ENCODE measurements at places on chromosomes 16 and 17.

GRCh38 chr17:61260071-61260797 is 139.4 kb upstream of the TBX2 start:
- DNase-seq: peak; percentile 57

- no peak for DNase-seq
Measured at GRCh38 chr16:717450-718245, 2.7 kb downstream of the METRN start.

GRCh38 chr17:49582789-49583188 is 7.1 kb downstream of the NXPH3 start:
- DNase-seq: no peak

- DNase-seq: peak; percentile 97
Measured at GRCh38 chr16:71484006-71484893, 4.9 kb downstream of the ZNF19 start.

- no peak for DNase-seq
Measured at GRCh38 chr17:1718362-1719165, 5.9 kb upstream of the WDR81 start.

GRCh38 chr16:84022644-84023043 is 20.0 kb downstream of the SLC38A8 start:
- no peak for DNase-seq

DNA sequence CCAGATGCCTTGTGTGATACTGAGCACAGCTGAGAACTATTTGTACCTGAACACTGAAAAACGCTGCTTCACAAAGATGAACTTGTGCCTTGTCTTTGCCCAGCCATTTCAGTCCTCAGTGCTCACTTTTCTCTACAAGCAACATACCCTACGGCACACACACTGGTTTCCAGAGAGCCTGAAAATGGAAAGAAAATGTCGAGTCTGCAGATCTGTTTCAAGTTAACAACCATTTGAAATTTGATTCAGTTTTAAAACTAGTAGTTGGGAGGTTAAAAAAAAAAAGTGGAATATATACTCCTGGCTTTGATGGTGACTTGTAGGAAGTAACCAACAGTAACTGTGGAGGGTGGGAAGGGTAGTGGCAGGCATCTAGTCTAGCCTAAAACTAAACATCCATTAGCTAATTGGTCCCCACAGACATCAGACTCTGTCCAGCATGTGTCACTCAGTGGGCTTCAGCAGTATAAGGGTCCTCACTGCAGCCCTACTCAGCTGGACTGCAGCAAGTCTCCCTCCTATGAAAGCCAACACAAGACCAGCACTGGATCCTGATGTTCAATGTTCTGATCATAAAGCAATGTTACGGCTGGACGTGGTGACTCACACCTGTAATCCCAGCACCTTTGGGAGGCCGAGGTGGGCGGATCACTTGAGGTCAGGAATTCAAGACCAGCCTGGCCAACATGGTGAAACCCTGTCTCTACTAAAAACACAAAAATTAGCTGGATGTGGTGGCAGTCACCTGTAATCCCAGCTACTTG is 27.1 kb downstream of the ERN1 start:
- DNase-seq: no peak

GRCh38 chr17:10646392-10646990 is 10.6 kb downstream of the MYH3 start:
- DNase-seq: peak; percentile 80

GRCh38 chr16:85498607-85499006 is 114.5 kb upstream of the GSE1 start:
- DNase-seq: no peak

- DNase-seq: peak; percentile 9
Measured at GRCh38 chr17:55673743-55674506, 48.7 kb downstream of the TMEM100 start.

- DNase-seq: peak; percentile 56
Measured at GRCh38 chr17:83055911-83056582, 23.4 kb upstream of the METRNL start.

GRCh38 chr17:55348749-55349354 is 72.8 kb downstream of the MMD start:
- peak; percentile 65 for DNase-seq

DNA sequence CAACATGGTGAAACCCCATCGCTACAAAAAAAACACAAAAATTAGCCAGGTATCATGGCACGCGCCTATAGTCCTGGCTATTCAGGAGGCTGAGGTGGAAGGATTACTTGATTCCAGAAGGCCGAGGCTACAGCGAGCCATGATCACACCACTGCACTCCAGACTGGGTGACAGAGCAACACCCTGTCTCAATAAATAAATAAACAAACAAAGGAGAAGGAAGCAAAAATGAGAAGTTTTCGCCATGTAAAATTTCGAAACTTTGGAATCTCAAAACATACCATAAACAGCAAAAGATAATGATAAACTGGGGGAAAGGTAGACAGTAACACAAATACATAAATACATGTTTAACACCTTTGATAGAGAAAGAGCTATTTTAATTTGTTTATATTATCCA is 130.9 kb downstream of the ZFHX3 start:
- no peak for DNase-seq

GRCh38 chr17:76491271-76492122 is 9.7 kb downstream of the RHBDF2 start:
- DNase-seq: no peak

- DNase-seq: peak; percentile 91
Measured at GRCh38 chr16:70563636-70564035, 40.0 kb downstream of the SF3B3 start.

DNA sequence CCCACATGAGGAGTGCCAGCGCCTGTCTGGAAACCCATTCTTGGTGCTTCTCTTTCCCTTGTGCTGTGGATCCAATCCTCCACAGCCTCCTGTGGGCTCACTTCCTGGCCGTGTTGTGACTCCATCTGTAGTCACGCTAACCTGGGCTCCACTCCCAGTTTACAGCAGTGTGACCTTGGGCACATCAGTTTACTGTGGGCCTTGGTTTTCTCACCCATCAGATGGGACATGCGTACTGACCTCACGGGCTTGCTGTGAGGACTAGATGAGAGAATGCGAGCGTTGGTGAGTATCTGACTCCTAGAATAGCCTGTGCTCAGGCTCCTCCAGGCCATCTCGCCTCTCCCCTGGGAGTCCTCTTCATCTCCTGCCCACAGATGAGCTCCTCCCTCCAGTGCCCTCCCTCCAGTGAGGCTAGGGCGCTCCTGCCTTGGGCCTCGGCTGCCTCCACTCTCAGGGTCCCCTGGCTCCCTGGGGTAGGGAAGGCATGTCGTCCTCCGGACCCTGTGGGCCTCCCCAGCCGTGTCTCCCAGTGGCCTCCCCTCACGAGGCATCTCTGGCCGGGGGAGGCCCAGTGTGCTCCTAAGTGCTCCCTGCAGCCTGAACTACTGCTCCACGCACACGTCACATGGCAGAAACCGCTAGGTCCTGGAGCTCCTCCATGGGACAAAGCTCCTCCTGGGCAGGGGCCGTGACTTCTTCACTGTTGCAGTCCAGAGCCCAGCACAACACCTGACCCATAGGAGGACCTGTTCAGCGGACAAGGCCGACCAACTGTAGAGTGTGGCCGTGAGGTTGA is 5.2 kb upstream of the FOXJ1 start:
- no peak for DNase-seq

GRCh38 chr17:11719203-11719602 is 120.9 kb downstream of the DNAH9 start:
- DNase-seq: no peak

- no peak for DNase-seq
Measured at GRCh38 chr17:76517638-76518038, 16.4 kb upstream of the RHBDF2 start.

DNA sequence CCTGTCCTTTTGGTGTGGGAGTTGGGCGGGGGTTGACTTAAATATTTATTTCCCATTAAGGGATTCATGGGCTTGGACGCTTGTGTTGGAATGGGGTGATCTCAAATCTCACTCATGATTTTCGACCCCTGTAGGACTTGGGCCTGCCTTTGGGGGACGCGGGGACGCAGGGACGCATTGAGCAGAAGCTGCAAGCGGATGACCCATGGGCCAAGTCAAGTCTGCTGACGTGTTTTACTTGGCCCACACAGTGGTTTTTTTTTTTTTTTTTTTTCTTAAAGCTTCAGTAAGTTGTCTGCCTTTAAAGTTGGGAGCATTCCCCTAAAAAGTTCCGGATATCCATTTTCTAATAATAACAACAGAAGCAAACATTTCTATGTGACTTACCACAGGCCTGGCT is 28.9 kb downstream of the CMIP start:
- peak; percentile 62 for DNase-seq

- DNase-seq: no peak
Measured at GRCh38 chr16:3142327-3142726, 7.5 kb downstream of the ZNF213 start.
